ENCODE measurements at places on chromosomes 13 and 19. TPM values are rescaled to one million over a fixed set of nuclear protein-coding genes. Genes with fewer than 3 reads are reported as not detected.

The GJB2 gene
- 6.1 TPM for total RNA-seq

The SLC25A41 gene
- 0.27 TPM for total RNA-seq

The ZNF610 gene
- total RNA-seq, result 4.1 TPM

The RBM42 gene
- total RNA-seq, result 43.3 TPM

The CFD gene
- 9.0 TPM for total RNA-seq

Data from hepatocyte (in vitro differentiated cells).